Occipital lobe (tissue), 3 donors: ENCODE measurements at places on chromosomes 3 and 15. TPM values are rescaled to one million over a fixed set of nuclear protein-coding genes. Genes with fewer than 3 reads are reported as not detected.

P2RY14 gene
- total RNA-seq, result 0.78 TPM

ZNF148 gene
- 111 TPM for total RNA-seq

ARGFX gene
- total RNA-seq, result not detected

CHRNA7 gene
- total RNA-seq, result 4.4 TPM

DNA sequence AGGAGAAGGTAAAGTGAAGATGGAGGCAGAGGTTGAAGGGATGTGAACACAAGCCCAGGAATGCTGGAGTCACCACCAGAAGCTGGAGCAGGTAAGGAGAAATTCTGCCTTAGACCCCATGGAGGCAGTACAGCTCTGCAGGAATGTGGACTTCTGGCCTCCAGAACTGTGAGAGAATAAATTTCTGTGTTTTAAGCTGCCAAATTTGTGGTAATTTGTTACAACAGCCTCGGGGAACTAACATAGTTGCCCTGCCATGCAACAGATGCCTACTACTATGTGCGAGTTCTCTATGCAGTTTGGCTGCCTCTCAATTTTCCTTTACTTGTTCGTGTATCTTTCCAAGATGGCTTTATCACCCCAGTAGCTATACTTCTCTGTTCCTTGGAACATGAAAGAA, 394.1 kb downstream of the TUSC7 start:
- no peak for DNase-seq

DNA sequence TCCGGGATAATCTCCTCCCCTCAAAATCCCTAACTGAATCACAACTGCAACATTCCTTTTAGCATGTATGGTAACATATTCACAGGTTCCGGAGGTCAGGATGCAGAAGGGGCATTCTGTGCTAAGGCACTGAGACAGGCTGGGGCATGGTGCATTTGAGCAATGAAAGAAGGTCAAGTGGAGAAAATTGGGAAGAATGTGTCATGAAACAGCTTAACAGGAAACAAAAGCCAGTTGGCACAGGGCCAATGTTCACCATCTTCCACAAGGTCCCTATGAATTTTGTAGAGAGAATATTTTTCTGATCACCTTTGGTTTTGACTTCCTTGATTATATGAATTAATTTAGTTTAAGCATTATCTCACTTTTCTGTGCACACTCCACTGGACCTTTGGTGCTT, 587.7 kb upstream of the NR2F2 start:
- no peak for DNase-seq

DNA sequence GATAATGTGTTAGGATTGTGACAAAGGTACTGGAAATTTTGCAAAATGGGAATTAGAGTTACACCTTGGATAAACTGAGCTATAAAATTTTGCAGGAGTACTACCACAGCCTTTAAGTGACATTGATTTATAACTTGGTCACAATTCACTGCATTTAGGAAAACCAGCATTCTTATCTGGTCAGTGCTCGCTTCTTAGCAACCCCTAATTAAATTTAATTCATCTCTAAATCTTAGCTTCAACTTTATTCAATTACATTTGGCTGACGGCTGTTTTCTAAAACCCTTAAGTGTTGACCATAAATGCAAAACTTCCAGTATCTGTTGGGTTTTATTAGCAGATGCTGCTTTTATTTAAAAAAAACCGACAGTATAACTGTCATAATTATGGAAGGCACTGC, 31.3 kb downstream of the TFRC start:
- no peak for DNase-seq

DNA sequence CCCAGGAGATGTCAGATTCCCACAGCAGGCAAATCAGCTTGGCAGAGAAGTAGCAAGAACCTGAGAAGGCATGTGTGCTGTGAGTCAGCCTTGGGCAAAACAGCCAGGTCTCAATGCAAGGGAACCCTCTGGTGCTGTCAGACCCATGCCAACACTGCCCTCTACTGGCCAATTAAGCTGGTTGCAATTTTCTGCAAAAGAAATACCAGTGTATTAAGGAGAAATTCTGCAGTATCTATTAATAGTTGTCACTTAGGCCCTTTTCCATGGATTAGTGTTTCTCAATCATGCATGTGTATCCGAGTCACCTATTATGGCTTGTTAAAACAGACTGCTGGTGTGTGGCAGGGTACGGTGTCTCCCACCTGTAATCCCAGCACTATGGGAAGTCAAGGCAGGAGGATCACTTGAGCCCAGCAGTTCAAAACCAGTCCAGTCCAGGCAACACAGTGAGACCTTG, 26.2 kb downstream of the MAP4 start:
- peak; percentile 77 for DNase-seq

DNA sequence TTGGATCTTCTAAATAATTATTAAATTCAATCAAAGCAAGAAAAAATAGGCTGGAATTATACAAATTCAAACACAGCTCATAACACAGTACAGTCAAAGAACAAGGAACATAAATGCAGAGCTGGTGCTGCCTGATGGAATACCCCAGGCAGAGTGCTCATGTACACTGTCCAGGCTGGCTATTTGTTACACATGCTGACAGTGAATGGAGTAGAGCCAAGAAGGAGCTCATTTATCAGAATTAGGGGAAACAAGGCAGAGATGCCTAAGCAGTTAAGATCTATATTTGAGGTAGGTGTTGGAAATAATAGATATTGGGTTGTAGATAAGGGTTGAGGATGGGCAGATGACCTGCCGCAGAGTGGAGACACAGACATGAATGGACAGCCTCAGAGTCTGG, 788.2 kb upstream of the ARPP21 start:
- no peak for DNase-seq

HRG gene
- total RNA-seq, result not detected

CCK gene
- total RNA-seq, result 14.7 TPM

- DNase-seq, result no peak
These were observed 31.6 kb downstream of the MED12L start for GRCh38 chr3:151117047-151117446.

- no peak for DNase-seq
These were observed 231.5 kb downstream of the ALCAM start for GRCh38 chr3:105598042-105598796.

TTLL13 gene
- total RNA-seq, result 0.31 TPM

IFT122 gene
- total RNA-seq, result 23.7 TPM

ABI3BP gene
- 7.8 TPM for total RNA-seq

SLC30A4 gene
- total RNA-seq, result 27.0 TPM

- DNase-seq, result no peak
These were observed 194.4 kb downstream of the KBTBD8 start for GRCh38 chr3:67192466-67192865.

DNA sequence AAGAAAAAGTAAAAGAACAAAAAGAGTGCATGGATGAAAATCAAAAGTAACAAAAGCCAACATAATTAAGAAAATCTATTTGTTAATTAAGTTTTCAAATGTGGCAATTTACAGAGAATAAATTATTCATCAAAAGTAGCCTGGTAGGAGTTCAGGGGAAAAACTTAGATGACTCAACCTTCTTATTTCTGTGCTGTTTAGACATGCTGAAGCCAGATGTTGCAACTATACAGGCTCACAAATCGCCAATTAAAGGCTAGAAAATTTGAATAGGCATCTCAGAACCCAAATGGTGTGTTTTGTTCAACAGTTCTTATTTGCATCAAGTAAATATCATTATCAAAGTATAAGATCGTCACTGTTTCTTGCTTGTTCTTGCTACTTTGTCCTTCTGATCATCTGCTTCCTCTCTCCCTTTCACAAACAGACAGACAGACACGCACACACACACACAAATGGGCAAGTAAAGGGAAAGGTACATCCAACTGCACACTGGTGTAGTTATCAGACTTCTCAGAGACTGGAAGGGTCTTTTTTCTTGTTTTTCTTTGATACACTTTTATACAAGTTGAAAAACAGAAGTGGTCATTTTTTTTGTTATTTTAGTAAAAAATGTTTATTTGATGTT, 572.2 kb downstream of the MECOM start:
- no peak for DNase-seq

GRCh38 chr15:65423976-65424679, 1.4 kb upstream of the IGDCC4 start:
- no peak for DNase-seq

RPL29 gene
- total RNA-seq, result 778 TPM

GHSR gene
- not detected for total RNA-seq

DNA sequence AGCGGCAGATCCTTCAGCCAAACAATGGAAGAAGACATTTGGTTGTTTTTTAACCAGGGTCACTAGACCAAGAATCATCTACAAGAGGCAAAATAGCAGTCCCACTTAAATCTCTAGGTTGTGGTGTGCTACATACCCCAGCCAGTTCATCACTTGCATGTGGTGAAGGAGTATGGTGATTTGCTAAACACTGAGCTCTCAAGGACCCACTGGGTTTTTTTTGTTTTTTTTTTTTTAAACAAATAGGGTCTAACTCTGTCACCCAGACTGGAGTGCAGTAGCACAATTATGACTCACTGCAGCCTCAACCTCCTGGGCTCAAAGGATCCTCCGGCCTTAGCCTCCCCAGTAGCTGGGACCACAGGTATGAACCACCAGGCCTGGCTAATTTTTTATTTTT, 508.0 kb downstream of the FOXP1 start:
- no peak for DNase-seq

DNA sequence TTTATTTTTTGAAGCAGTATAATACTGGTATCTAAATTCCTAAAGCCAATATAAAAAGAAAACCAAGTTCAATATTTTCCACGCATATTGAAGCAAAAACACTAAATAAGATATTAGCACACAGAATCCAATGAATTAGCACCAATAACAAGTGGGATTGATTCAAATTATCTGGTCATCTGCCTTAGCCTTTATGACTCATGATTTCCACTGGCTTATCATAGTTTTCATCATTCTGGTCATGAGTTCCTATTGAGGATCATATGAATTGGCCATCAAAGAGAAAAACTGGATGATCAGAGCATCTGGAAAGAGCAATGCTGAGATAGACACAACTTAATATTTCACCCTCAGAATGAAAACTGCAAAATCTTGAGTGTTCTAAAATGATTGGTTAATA, 809.9 kb downstream of the MCTP2 start:
- DNase-seq, result no peak

NR1D2 gene
- total RNA-seq, result 41.5 TPM

NCEH1 gene
- 8.4 TPM for total RNA-seq

DNA sequence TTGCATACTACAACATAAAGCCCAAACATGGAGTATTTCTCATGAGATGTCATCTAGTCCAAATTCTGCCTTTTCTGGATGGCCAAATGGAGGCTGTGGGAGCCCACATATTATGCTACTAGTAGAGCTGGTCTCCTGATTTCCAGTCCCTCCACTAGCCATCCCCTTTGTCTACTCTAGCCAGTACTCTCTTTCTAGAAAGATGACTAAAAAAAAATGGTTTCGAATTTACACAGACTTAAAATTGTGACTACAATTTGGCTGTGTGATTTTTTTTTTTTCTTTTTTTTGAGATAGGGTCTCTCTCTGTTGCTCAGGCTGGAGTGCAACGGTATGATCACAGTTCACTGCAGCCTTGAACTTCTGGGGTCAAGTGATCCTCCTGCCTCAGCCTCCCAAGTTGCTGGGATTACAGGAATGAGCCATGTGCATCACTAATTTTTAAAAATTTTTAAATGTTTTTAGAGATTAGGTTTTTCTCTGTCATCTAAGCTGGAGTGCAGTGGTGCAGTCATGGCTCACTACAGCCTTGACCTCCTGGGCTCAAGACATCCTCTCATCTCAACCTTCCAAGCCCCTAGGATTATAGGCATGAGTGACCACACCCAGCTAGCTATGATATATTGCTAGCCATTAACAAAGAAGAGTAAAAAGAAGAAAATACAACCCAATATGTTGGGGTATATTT, 273.9 kb downstream of the ADAMTSL3 start:
- no peak for DNase-seq

- no peak for DNase-seq
These were observed 31.9 kb downstream of the TRAK1 start for GRCh38 chr3:42123012-42123581.

GRCh38 chr3:194142156-194142910, 6.4 kb downstream of the HES1 start:
- no peak for DNase-seq

DNA sequence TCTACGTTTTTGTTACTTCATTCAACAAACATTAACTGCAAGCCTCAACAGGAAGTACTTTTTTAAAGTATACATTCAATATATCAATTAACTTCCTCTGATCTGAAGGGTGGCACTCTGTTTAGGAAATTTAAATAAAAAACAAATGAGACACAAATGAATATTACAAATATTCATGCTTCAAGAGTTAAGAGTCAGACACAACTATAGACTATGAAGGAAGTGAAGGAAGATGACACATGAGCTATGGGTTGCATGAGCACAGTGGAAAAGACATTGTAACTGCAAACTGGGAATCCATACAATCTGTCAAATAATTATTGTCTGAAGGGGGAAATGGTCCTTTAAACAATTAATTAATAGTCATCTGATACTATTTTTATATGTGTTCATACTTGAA, 26.8 kb upstream of the ALCAM start:
- no peak for DNase-seq

RPP25 gene
- 6.4 TPM for total RNA-seq

DNA sequence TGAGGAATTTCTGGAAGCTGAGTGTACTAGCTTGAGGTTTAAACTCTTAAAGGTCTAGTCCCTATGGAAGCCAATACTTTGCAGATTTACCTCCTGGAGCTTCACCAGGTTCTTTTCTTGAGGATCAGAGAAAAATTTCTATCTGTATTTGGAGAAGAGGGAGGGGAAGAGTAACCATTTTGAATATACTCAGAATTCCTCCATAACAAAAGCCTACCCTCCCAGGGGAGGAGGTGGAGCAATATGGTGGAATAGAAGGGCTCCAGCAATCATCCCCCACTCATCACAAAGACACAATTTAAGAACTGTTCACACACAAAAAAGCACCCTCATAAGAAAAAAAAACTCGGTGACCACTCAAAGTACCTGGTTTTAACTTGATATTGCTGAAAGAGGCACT, 36.0 kb upstream of the PEX5L start:
- DNase-seq, result no peak

GRCh38 chr3:12708584-12709192, 44.8 kb upstream of the RAF1 start:
- no peak for DNase-seq

DNA sequence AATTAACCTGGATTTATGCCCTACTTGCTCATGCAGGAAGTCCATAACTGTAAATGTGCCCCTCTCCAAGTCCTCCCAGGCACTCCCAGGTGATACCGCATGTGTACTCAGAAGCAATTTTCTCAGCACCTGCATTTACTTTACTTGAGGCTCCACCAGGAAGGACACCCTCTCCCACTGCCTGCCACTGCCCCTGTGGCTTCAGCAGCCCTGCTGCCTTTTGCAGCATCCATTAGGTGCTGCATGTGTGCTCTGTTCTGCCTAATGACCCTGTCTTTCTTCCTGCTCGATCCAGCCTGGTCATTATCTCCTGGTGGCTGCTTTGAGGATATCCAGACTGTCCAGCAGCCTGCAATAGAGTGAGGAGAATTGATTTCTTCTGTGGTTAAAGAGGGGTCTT, 107.6 kb upstream of the SEMA6D start:
- DNase-seq, result no peak

BRK1 gene
- 99.2 TPM for total RNA-seq

- DNase-seq, result no peak
These were observed 348.6 kb downstream of the PLCL2 start for GRCh38 chr3:17233398-17233800.

ROPN1B gene
- total RNA-seq, result 0.31 TPM
